ENCODE measurements at places on chromosomes 3 and 15.

DNA sequence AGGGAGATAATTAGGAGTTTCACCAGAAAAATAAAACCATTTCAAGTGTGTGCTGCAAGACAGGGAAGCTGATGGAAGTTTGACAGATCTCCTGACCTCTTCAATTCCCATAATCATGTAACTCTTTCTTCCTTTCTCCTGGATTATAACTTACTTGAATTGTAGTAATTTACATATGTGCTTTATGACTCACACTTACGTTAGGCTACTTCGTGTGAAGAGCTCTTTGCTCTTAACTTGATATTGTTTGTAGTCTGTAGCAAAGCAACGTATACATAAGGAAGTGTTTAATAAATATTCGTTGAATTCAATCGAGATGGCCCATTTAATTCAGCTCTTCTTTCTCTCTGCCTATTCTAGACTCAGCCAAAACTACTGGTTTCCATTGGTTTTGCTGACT, 23.5 kb downstream of the ROBO2 start:
- no peak for DNase-seq

- no peak for DNase-seq
These were observed 18.4 kb upstream of the KLF13 start for GRCh38 chr15:31308185-31308639.

DNA sequence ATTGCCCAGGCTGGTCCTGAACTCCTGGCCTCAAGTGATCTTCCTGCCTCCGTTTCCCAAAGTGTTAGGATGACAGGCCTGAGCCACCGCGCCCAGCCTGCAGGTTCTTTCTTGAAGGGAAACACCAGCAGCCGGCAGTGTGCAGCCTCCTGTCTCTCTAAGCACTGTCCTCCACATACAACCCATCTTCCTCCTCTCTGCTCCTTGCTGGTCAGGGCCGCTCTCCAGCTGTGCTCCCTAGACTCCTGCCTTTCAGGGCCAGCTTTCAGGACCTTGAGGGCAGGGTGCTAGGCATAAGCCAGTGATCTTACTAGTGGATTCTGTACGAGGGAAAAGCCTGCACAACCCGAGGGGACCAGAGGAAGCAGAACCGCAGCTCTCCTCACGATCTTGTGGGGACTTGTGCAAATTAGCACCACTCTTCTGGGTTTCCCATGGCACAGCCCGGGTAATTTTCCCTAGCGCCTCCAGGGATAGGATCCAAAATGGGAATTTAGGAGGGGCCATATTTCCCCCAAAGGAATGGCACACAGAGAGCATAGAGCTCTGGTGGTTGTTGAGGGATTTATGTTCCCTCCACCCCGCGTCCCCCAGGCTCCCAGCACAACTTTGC, 18.2 kb upstream of the CORO2B start:
- no peak for DNase-seq

DNA sequence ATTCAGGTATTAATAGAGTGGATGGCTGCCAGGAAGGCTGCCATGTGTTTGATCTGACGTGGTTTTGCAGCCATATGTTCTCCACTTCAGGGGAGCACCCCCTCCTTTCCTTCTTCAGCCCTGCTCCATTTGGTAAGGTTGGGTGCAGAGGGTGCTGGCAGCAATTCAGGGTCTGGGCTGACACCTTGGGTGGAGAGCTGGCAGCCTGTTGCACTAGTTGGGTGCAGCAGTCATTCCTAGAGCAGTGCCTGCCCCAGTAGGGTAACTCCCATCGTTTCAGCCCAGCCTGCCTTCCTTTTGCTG, 1.5 kb downstream of the TYRO3 start:
- no peak for DNase-seq

DNA sequence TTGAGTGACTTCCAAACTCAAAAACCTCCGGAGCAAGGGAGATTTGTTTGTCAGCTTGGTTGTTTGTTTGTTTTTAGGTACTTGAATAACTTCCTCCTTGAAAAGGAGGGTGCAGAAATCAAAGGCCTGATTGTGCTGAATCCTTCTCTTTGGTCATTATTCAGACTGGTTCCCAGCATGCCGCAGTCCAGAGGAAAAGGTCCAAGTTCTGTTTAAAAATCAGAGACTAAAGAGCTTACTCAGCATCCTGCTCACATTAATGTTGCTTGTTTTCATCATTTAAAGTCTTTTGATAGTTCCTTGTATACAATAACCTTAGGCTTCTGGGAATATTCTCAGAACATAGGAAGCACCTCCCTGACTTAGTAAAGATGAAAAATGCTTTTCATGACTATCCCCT, 982 bp upstream of the SCG3 start:
- DNase-seq = no peak

DNA sequence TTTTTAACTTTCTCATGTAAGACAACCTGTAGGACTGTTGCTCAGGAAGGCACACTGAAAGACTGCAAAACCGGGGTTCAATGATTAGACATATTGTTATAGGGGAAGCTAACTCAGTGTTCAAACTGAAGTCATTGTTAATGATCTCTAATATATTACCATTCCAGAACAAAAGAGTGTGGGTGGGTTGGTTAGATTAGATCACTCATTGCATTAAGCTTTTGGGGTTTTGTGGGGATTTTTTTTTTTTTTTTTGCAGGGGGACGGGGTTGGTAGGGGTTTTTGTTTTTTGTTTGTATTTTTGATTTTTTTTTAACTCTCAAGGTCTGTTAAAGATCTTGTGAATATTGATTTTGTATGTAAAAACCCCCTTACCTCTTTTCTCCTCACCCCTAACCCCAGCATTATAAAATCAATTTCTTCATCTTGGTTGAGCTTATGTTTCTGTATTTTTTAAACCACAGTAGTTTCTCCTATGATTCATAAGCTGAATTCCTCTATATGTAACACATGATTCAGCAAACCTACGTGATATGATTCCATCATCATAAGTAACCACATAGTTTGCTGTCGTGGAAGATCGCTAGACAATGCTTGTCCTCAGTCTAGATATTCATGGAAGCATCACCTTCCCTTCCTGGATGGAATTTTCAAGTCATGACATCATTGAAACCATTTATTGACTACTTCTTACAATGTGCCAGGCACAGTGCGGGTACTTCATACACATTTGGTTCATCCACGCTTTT, 544.1 kb upstream of the MDFIC2 start:
- DNase-seq = no peak

- DNase-seq = no peak
These were observed 192.0 kb downstream of the GHSR start for GRCh38 chr3:172256101-172256734.

GRCh38 chr3:28328188-28329151, 20.1 kb upstream of the ZCWPW2 start:
- DNase-seq = no peak

- DNase-seq = no peak
These were observed 79.2 kb upstream of the ABHD17C start for GRCh38 chr15:80615783-80616391.

DNA sequence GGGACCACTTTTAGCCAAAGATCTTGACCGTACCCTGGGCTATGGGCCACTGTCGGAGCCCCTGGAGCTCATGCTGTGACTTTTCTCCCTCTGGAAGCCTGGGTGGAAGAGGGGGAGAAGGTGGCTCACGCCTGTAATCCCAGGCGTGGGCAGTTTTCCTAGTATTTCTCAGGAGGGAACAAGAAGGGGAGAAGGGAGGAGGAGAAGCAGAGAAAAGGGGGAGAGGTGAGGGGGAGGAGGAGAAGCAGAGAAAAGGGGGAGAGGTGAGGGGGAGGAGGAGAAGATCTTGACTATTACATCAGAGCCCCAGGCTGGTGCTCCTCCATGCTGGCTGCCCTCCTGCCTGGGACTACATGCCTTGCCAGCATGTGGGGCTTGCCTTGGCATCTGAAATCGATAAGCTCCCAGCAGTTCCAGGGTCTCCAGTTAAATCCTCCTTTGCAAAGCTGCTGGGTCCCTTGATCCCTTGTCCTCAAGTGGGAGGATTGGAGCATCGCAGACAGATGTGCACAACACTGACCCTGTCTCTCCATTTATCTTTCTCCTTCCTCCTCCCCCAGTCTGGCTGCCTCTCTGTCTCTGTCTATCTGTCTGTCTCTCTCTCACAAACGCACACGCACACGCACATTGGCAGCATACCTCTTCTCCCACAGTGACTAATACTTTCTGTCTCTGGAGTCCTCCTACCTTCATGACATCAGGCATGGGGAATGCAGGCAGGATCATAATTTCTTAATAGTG, 41.6 kb downstream of the MRAS start:
- DNase-seq = no peak

DNA sequence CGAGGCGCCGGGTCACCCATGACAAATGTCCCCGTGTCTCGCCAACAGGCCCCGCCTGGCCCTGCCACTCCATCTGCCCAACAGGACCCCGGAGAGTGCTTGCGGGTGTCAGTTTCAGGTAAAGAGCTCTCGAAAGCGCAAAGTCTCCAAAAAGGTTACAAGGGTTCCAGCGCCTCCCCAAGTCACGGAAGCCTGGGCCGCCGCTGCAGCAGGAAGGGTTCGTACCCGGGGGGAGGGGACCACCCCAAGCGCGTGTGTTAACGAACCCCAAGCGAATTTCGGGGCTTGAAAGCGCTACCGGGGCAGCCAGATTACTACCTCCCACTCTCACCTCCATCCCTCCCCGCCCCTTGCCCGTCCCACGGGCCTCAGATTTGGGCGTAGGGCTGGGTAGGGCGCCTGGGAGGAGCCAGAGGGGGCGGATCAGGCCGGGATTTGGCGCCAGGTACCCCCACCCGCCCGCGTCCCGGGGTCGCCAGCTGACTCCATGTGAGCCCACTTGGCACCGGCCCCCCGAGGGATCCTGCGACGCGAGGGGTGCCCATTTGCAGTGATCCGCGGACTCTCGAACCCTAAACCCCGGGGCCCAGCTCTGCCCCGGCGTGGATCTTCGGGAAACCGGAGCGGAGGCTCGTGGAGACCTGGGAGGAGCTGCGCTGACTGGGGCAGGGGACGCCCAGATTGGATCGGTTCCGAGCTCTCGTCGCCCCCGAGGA, 85.9 kb downstream of the NR2F2 start:
- no peak for DNase-seq

- DNase-seq = peak; percentile 75
These were observed 119.8 kb downstream of the ADCY5 start for GRCh38 chr3:123328851-123329635.

DNA sequence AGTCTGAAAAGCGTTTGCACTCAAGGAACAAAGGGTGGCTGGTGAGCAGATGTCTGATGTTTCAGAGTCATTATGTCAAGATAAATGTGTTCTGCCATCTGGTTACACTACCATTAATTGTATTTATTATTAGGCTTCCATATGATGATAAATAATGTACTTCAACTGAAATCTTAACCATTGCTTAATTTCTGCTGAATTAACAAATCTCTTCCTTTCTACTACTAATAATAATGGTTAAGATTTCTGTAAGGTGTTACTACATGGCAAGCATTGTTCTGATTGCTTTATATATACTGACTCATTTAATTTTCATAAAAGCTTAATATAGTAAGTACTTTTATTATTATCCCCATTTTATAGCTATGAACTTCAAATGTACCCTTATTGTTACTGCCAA, 68.4 kb upstream of the GALNT15 start:
- no peak for DNase-seq

GRCh38 chr3:146892041-146892440, 286.9 kb upstream of the PLSCR5 start:
- no peak for DNase-seq

DNA sequence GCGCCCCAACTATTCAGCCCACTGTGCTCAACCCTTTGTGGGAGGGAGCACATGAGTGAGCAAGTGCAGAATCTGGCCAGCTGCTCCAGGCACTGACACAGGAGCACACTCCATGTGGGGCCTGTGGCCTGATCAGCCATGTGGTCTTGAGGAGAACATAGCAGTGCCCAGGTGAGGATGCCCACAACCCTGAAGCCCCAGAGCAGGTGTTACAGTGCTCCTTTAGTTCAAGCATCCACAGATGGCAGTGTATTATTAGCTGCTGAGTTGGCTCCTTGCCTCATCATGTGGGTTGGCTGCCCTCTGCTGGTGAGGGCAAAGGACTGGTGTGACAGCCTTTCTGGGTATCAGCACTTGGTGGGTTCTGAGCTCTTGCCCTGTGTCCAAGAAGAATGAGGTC, 1588.2 kb downstream of the SI start:
- no peak for DNase-seq

Data from stimulated activated CD4-positive, alpha-beta T cell treated with anti-CD3 and anti-CD28 coated beads, TNF-alpha, amount 100 ng/mL, for 1 hour (primary cell).